ENCODE measurements at places on chromosomes 1 and 21. TPM values are rescaled to one million over a fixed set of nuclear protein-coding genes. Genes with fewer than 3 reads are reported as not detected.

The FBLIM1 gene
- 53.4 TPM for total RNA-seq

The MFAP2 gene
- total RNA-seq, result 16.9 TPM

The CRYAA gene
- total RNA-seq, result not detected

The MATN1 gene
- total RNA-seq, result 0.33 TPM

The CCDC30 gene
- 0.99 TPM for total RNA-seq

The CACNA1S gene
- not detected for total RNA-seq

The GBP2 gene
- total RNA-seq, result 47.7 TPM

The GLMN gene
- total RNA-seq, result 12.2 TPM

The LPAR3 gene
- total RNA-seq, result 33.5 TPM

The FAM110D gene
- not detected for total RNA-seq

The SHISAL2A gene
- total RNA-seq, result not detected

The KCNK2 gene
- total RNA-seq, result 5.2 TPM

The C4BPB gene
- total RNA-seq, result not detected

The KISS1 gene
- 1.7 TPM for total RNA-seq

The APCS gene
- not detected for total RNA-seq

The SYCP1 gene
- total RNA-seq, result not detected

The ADGRL4 gene
- total RNA-seq, result 6.9 TPM

The IFNLR1 gene
- not detected for total RNA-seq

The CA6 gene
- total RNA-seq, result not detected

The NUP210L gene
- total RNA-seq, result 0.15 TPM

The NBPF6 gene
- total RNA-seq, result not detected

The PTAFR gene
- total RNA-seq, result 0.15 TPM

The KDF1 gene
- not detected for total RNA-seq

The CLDN19 gene
- not detected for total RNA-seq

The KRTAP19-1 gene
- total RNA-seq, result not detected

The B3GALT6 gene
- 25.5 TPM for total RNA-seq

The DTL gene
- 1.3 TPM for total RNA-seq

The S100A3 gene
- 8.6 TPM for total RNA-seq

The LMO4 gene
- total RNA-seq, result 75.3 TPM
